ENCODE measurements at places on chromosomes 11 and 22.

DNA sequence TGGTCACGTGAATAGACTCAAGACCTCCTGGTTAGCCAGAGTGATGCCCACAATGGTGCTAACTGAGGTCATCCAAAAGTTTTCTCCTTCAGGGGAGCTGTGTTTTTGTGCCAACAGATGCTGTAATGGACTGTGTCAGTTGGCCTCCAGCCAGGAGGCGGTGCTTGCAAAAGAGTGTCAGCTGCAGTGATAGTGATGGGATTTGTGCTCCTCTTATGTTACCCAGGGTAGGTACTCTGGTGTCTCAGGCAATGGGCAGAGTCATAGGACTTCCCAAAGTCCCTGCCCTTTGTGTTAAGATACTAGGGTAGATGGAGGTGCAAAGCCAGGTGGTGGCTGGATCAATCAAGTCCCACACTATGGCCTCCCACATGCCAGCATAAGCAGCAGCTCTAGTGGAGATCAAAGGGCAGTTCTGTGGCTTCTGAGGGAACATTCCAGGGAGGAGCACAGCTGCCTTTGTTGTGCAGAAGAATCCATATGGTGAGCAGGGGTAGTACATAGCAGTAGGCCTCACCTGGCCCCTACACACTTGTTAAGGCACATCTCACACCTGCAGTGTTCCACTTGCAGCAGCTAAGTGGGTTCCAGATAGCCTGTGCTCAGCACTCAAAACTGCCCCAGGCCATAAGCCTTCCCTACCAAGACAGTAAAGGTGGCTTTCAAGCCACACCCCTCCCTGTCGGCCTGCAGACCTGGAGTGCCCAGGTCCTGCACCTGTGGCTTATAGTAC lies 9.4 kb upstream of the FANCF start:
- no peak for DNase-seq

- DNase-seq, result no peak
Observed at GRCh38 chr11:114774599-114775361, 96.5 kb downstream of the NXPE2 start.

- DNase-seq, result no peak
Observed at GRCh38 chr11:331358-332060, 10.8 kb upstream of the IFITM3 start.

GRCh38 chr22:43147821-43148220 lies 3.5 kb upstream of the TSPO start:
- DNase-seq, result peak; percentile 24

- no peak for DNase-seq
Observed at GRCh38 chr22:43550024-43550620, 138.3 kb downstream of the MPPED1 start.

DNA sequence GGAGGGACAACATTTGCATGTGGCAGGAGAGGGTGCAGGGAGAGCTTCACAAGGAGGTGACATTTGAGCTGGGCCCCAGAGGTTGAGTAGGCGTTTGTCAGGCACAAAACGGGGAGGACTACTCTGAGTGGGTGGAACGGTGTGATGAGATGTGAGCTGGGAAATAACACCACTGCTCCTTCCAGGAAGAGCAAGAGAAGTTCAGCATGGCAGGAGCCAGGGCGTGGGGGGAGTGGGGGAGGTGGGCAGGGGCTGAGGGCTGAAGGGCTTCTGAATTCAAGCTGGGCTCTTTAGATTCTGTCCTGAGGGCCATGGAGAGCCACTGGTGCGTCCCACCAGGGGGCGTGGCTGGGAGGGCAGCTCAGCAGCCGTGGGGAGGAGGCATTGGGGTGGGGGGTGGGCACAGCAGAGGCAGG lies 54.2 kb downstream of the OTOG start:
- DNase-seq, result no peak

GRCh38 chr11:101180481-101180880 lies 50.9 kb upstream of the PGR start:
- no peak for DNase-seq

DNA sequence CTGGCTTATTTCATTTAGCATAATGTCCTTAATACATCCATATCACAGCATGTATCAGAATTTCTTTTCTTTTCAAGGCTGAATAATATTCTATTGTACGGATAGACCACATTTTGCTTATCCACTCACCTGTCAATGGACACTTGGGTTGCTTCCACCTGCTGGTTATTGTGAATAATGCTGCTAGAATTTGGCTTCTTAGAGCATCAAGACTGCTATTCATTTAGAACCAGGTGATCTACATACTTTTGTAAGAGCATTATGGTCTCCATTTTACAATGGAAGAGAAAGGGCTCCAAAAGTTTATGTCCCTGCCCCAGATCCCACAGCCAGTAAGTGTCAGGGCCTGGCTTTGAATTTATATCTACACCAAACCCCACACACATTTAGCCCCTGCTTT lies 100.7 kb upstream of the CD82 start:
- no peak for DNase-seq

DNA sequence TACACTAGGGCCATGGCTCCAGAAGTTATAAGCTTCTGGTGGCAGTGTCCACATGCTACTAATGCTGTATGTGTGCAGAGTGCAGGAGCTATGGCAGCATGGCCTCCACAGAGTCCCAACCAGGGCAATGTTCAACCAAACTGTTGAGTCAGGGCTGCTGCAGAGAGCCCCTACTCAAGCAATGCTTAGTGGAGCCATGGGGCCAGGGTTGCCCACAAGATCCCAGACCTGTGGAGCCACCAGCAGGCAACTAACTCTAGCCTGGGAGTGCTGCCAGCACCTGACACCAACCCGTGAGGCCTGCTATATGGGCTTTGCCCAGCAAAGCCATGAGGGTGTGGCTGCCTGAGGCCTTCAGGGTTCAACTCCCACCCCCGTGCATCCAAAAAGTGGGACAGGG lies 655.2 kb downstream of the TBC1D22A start:
- no peak for DNase-seq

Measured in CD4-positive, alpha-beta T cell treated with Interleukin-4 for 1 hour (primary cell).